ENCODE measurements at places on chromosomes 3 and 15.

GRCh38 chr3:41915353-41915752 is 46.5 kb downstream of the ULK4 start:
- no peak for DNase-seq

GRCh38 chr3:62329971-62330370 is 43.4 kb downstream of the FEZF2 start:
- no peak for DNase-seq

GRCh38 chr15:40281801-40282146 is 1.1 kb downstream of the ANKRD63 start:
- no peak for DNase-seq

- no peak for DNase-seq
Observed at GRCh38 chr3:170790647-170791046, 79.3 kb downstream of the RPL22L1 start.

GRCh38 chr3:27633224-27633545 is 88.9 kb downstream of the EOMES start:
- DNase-seq: no peak

- DNase-seq: no peak
Observed at GRCh38 chr3:149826636-149827035, 13.6 kb downstream of the RNF13 start.

DNA sequence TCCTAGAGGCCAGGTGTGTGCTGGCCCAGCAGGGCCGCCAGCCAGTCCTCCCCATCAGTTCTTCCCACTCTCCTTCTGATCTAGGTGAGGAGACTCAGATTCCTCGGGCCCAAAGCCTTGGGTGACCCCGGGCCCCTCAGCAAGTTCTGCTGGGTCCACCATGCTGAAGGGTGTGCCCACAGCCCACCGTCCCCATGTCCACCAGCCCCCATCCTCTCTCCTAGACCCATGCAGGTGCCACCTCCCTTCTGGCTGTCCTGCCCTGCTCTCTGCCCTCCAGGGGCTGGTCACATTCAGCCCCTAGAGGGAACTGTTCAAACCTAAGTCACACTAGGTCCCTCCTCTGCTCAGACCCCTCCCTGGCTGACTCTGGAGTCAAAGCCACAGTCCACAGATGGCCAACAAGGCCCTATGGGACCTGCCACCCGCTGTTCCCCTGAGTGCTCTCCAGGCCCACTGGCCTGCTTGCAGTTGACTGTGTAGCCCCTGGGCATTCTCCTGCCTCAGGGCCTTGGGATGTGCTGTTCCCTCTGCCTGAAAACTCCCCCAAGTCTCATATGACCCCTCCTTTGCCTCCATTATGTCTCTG is 878 bp upstream of the TLR9 start:
- no peak for DNase-seq
